ENCODE measurements at places on chromosomes 1 and 21. TPM values are rescaled to one million over a fixed set of nuclear protein-coding genes. Genes with fewer than 3 reads are reported as not detected.

DNA sequence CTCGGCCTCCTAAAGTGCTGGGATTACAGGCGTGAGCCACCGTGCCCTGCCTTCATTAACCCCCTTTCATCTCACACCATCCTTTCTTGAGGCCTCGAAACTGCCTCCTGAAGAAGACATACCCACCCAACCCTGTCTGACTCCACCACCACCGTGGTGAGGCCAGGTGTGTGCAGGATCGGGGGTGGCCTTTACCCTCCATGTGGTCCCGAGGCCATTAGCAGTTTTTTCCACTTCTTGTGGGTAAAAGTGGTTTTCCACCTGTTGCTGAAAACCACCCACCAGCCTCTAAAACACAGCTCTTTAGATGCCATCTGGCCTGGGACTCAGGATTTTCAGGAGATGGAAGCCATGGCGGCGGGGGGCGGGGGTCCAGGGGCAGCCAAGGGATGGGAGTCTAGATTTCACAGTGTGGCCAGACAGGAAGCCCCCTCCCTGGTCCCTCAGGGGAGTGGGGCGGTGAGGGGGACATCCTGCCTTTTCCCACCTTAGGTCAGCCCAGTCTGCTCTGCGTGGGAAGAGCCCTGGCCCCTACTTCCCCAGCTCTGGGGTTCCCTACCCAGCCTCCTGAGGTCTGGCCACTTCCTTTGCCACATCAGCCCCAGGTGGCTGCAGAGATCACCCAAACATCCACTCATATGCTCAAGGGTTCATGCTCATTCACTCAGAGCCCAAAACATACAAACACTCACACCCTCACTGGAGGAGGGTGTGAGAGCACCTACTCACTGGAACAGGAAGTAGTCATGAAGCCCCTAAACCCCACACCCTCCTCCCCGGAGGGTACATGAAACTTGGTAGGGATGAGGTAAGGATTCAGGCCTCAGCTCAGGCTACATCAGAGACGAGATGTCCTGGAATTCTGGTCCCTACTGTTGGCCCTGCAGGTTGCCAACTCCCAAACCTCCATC is 2.3 kb downstream of the FGR start:
- H3K27ac ChIP-seq, result no peak overlapping the region
- no peaks in the 10 kb centered on the region for H3K27me3 ChIP-seq
- no peaks in the 10 kb centered on the region for H3K4me1 ChIP-seq
- no peak overlapping the region for H3K4me3 ChIP-seq
- DNase-seq, result no peak

DNA sequence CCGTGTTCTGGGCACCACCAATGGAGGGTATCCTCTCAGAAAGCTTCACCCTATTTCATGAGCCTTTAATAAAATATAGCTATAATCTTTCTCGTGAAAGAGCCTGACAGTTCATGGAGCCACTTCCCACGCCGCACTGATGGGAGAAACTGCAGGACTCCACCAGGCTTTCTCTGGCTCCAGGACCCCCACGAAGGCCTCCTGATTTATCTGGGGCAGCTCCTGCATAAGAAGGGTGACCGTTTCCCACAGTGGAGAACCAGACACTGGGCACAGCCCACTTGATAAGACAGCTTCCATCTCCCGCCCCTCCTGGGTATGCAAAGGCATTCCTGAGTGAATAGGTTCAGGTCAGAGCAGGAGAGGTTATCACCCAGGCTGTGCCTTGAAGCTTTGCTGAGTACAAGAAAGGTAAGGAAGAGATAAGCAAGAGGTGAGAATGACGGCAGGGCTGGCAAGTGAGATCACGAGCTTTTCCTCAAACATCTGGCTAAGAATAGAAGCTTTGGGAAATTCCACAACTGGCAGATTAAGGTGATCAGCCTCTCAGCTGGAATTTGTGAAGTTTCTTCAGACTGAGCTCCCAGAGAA is 499.8 kb downstream of the KIF26B start:
- no peaks in the 10 kb centered on the region for H3K4me1 ChIP-seq
- no peaks in the 10 kb centered on the region for H3K36me3 ChIP-seq
- no peak overlapping the region for H3K27ac ChIP-seq
- no peaks in the 10 kb centered on the region for H3K27me3 ChIP-seq
- H3K4me3 ChIP-seq, result no peak overlapping the region
- no peak for DNase-seq

GRCh38 chr1:204564835-204565234 is 48.6 kb downstream of the MDM4 start:
- H3K27ac ChIP-seq, result no peak overlapping the region
- no peak overlapping the region for H3K4me3 ChIP-seq
- no peaks in the 10 kb centered on the region for H3K36me3 ChIP-seq
- no peaks in the 10 kb centered on the region for H3K27me3 ChIP-seq
- DNase-seq, result no peak

- H3K4me1 ChIP-seq, result no peaks in the 10 kb centered on the region
- no peak overlapping the region for H3K4me3 ChIP-seq
- H3K27ac ChIP-seq, result no peak overlapping the region
Measured at GRCh38 chr1:18505666-18506065, 24.9 kb downstream of the KLHDC7A start.

- no peaks in the 10 kb centered on the region for H3K27me3 ChIP-seq
- no peak overlapping the region for H3K27ac ChIP-seq
- no peak for DNase-seq
- no peak overlapping the region for H3K4me3 ChIP-seq
- H3K4me1 ChIP-seq, result no peaks in the 10 kb centered on the region
Measured at GRCh38 chr1:30877205-30877912, 31.2 kb downstream of the SDC3 start.

DNA sequence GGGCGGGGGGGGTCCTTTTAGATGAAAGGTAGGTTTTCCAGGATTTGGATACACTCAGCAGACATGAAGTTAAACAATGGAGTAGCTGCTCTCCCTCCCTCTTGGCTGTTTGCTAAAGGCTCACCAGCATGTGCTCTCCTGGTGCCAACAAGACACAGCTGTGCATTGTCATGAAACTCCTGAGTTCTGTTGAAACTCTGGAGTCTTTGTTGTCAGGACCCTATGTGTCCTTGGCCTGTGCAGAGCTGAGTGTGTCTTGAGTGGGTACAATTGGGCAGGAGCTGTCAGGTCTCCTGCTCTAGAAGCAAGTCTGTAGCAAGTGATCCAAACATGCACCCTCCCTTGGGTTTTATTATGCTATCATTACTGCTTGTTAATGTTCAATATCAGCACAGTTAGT is 12.7 kb downstream of the TBX19 start:
- H3K27ac ChIP-seq, result no peak overlapping the region
- no peak for DNase-seq
- no peaks in the 10 kb centered on the region for H3K36me3 ChIP-seq
- H3K4me3 ChIP-seq, result no peak overlapping the region

GRCh38 chr1:240237305-240237721 is 145.6 kb downstream of the FMN2 start:
- no peak for DNase-seq
- no peaks in the 10 kb centered on the region for H3K4me1 ChIP-seq
- H3K27ac ChIP-seq, result no peak overlapping the region
- H3K36me3 ChIP-seq, result no peaks in the 10 kb centered on the region
- H3K27me3 ChIP-seq, result no peaks in the 10 kb centered on the region

DNA sequence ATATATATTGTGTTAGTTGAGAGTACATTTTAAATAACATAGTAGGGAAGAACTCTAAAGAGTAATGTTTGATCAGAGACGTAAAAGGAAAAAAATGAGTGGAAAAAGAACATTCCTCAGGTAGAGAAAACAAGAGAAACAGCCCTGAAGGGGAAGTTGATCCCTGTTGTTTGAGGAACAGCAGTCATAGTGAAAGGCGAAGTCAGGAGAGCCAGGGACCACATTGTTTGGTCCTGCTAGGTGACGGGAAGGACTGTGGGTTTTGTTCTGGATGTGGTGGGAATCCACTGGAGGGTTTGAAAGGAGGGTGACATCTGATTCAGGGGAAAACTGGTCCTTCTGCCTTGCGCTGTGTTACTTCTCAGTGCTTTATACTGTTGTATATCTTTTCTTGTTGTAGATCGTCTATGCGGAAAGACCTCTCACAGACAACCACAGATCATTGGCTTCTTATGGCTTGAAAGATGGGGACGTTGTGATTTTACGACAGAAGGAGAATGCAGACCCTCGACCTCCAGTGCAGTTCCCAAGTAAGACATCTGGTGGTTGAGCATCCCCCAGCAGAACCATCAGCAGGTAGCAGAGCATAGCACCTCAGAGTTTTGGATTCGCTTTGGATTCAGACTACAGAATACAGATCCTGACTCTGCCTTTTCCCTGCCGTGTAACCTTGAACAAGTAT is 9.2 kb downstream of the DDI2 start:
- peaks cover 2% of the 10 kb centered on the region for H3K4me1 ChIP-seq
- H3K27ac ChIP-seq, result no peak overlapping the region
- no peaks in the 10 kb centered on the region for H3K27me3 ChIP-seq
- no peak overlapping the region for H3K4me3 ChIP-seq

DNA sequence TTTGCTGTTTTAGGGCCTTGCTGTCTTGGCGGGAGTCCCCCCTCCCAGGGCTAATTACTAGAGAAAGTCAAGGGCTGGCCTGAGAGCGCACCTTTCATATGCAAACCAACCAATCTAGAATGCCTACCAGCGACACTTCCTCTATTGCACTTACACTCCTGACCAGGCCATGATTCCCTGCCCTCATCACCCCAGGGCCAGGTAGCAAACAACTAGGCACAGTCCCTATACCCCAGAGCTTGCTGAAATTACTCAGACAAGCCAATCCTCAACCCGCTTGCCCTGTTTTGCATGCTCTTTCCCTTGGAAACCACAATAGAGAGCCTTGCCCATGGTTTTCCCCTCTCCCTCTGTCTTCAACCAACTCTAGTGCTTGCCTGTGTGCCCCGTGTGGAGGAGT is 70.3 kb downstream of the URB2 start:
- no peak for DNase-seq
- no peaks in the 10 kb centered on the region for H3K4me1 ChIP-seq
- H3K4me3 ChIP-seq, result no peak overlapping the region
- no peak overlapping the region for H3K27ac ChIP-seq
- H3K36me3 ChIP-seq, result no peaks in the 10 kb centered on the region

DNA sequence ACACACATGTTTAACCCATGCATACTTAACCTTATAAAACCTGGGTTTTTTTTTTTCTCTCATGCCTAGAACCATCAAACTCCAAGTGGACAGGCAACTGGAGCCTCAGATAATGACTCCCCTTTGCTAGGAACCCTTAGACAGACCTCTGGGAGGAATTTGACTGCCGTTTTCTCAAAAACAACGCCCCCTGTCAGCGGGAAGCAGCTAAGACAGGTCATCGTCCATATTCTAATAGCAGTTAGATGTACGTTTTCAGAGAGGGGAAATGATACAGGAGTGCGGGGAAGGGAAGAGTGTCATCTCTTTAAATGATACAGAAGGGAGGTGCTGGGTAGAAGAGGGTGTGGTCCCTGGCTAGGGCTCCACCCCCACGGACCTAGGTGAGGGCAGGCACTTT is 34.7 kb downstream of the LRRC3 start:
- no peaks in the 10 kb centered on the region for H3K36me3 ChIP-seq
- no peak overlapping the region for H3K27ac ChIP-seq
- H3K4me1 ChIP-seq, result no peaks in the 10 kb centered on the region
- DNase-seq, result no peak
- no peaks in the 10 kb centered on the region for H3K27me3 ChIP-seq

- no peak for DNase-seq
- no peaks in the 10 kb centered on the region for H3K4me1 ChIP-seq
- no peaks in the 10 kb centered on the region for H3K27me3 ChIP-seq
- no peaks in the 10 kb centered on the region for H3K36me3 ChIP-seq
Measured at GRCh38 chr1:176551146-176551545, 88.2 kb downstream of the PAPPA2 start.

GRCh38 chr1:7991504-7992440 is 30.3 kb downstream of the PARK7 start:
- DNase-seq, result no peak
- H3K4me1 ChIP-seq, result no peaks in the 10 kb centered on the region
- no peak overlapping the region for H3K4me3 ChIP-seq
- no peak overlapping the region for H3K27ac ChIP-seq
- no peaks in the 10 kb centered on the region for H3K36me3 ChIP-seq

- H3K4me3 ChIP-seq, result peak overlapping the region; percentile 40
- DNase-seq, result peak; percentile 38
- H3K4me1 ChIP-seq, result peaks cover 4% of the 10 kb centered on the region
- no peaks in the 10 kb centered on the region for H3K27me3 ChIP-seq
- no peaks in the 10 kb centered on the region for H3K36me3 ChIP-seq
- H3K27ac ChIP-seq, result peak overlapping the region; percentile 72
Measured at GRCh38 chr1:64745181-64745985, 508 bp downstream of the RAVER2 start.

GRCh38 chr1:224502459-224503160 is 68.0 kb upstream of the WDR26 start:
- H3K4me3 ChIP-seq, result no peak overlapping the region
- peaks cover 31% of the 10 kb centered on the region for H3K4me1 ChIP-seq
- no peaks in the 10 kb centered on the region for H3K27me3 ChIP-seq
- peak overlapping the region; percentile 82 for H3K27ac ChIP-seq

DNA sequence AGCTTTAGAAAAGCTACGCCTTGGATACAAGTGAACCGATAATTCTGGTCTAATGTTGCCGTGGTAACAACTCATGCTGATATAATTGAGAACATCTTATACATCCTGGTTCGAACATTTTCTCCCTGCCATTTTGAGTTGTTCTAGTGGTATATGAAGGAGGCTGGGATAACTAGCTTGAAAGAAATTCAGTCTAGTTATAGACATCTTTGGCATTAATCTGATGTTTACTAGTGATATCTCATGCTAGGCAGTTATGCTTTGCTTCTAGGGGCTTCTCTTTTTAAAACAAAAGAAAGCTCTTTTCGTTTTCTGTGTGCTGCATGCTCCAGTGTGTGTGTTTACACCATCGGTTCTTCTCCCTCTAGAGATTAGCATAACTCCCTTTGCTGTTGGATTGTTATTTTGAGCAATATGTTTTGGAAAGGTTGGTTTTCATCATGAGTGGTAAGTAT is 20.5 kb downstream of the PRKACB start:
- no peaks in the 10 kb centered on the region for H3K27me3 ChIP-seq
- H3K4me3 ChIP-seq, result no peak overlapping the region
- H3K36me3 ChIP-seq, result no peaks in the 10 kb centered on the region
- H3K4me1 ChIP-seq, result no peaks in the 10 kb centered on the region
- no peak overlapping the region for H3K27ac ChIP-seq
- no peak for DNase-seq

DNA sequence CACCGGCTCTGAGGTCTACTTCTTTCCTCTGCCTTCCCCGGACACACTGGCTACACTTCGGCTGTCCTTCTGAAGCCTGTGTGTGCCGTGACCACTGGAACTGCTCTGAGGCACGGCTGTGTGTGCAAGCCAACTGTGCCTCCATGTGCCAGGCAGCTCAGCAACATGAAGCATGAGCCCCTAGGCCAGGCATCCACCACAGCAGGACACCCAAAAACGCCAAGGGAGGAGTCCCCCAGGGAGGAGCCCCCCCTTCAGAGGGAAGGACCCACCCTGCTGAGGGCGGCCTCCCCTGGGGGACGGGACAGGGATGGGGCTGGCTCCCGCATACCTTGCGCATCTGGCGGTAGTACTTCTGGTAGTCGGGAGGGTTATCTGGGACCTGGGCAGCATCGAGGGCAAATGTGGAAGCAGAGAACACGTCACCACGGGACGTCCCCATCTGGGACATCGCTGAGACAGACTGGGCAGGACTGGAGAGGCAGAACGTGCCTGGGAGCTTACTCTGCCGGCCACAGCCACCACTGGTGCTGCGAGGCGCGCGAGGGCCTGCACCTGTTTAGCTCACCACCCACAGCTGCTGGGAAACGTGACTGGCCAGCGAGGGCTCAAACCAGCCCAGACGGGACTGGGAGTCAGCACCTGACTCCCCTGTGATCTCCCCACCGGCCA is 20.5 kb downstream of the LSS start:
- H3K4me1 ChIP-seq, result no peaks in the 10 kb centered on the region
- no peak overlapping the region for H3K27ac ChIP-seq
- H3K4me3 ChIP-seq, result no peak overlapping the region
- DNase-seq, result no peak
- H3K36me3 ChIP-seq, result peaks cover 11% of the 10 kb centered on the region

Gene RHEX
- total RNA-seq, result 0.60 TPM
